Vagina (tissue), 2 donors: ENCODE measurements at places on chromosomes 6 and 20. TPM values are rescaled to one million over a fixed set of nuclear protein-coding genes. Genes with fewer than 3 reads are reported as not detected.

GRCh38 chr6:16876201-16876600 lies 114.9 kb upstream of the ATXN1 start:
- no peaks in the 10 kb centered on the region for H3K27me3 ChIP-seq
- H3K4me3 ChIP-seq, result no peak overlapping the region
- H3K27ac ChIP-seq, result no peak overlapping the region
- no peaks in the 10 kb centered on the region for H3K4me1 ChIP-seq
- DNase-seq, result no peak

GRCh38 chr6:161035182-161035980 lies 43.8 kb downstream of the MAP3K4 start:
- no peaks in the 10 kb centered on the region for H3K27me3 ChIP-seq
- H3K36me3 ChIP-seq, result no peaks in the 10 kb centered on the region
- no peak overlapping the region for H3K27ac ChIP-seq

DNA sequence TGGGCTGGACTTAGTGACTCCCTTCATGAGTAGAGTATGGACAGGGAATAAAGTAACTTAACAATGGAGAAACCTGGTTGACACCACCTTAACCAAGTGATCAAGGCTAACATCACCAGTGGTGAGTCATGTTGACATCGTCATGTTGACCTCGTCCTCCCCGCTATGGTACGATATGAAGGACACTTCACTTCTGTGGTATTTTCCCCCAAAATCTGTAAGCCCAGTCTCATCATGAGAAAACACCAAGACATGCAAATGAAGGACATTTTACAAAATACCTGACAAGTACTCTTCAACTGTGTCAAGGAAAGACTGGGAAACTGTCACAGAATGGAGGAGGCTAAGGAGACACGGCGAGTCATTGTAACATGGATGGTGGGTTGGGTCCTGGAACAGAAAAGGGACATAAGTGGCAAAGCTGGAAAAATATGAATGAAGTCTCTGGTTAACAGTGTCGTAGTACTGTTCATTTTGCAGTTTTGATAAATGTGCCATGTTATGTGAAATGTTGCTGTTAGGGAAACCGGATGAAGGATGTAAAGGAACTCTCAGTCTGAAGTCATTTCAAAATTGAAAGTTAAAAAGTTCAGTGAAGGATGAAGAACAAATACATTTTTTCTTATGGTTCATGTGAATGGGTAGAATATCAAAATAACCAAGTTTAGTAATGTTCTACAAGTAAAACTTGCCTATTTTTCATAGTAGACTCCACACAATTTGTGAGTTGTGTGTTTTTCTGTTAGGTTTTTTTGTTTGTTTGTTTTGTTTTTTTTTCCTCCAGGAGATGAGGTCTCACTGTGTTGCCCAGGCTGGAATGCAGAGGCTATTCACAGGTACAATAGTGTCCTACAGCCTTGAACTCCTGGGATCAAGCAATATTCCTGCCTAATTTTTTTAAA lies 247.5 kb downstream of the TMEM242 start:
- DNase-seq, result no peak
- no peak overlapping the region for H3K27ac ChIP-seq

GRCh38 chr6:108799354-108799717 lies 48.9 kb upstream of the ARMC2 start:
- H3K4me3 ChIP-seq, result no peak overlapping the region
- H3K4me1 ChIP-seq, result peaks cover 5% of the 10 kb centered on the region
- no peaks in the 10 kb centered on the region for H3K27me3 ChIP-seq
- DNase-seq, result no peak
- no peaks in the 10 kb centered on the region for H3K36me3 ChIP-seq

- no peaks in the 10 kb centered on the region for H3K36me3 ChIP-seq
- peak overlapping the region; percentile 38 for H3K27ac ChIP-seq
- H3K4me3 ChIP-seq, result no peak overlapping the region
Measured at GRCh38 chr6:133551436-133551835, 310.3 kb downstream of the EYA4 start.

GRCh38 chr6:124978451-124979293 lies 16.4 kb downstream of the RNF217 start:
- H3K36me3 ChIP-seq, result no peaks in the 10 kb centered on the region
- H3K27ac ChIP-seq, result no peak overlapping the region
- H3K4me3 ChIP-seq, result no peak overlapping the region
- peaks cover 6% of the 10 kb centered on the region for H3K4me1 ChIP-seq
- H3K27me3 ChIP-seq, result no peaks in the 10 kb centered on the region
- no peak for DNase-seq

- no peaks in the 10 kb centered on the region for H3K36me3 ChIP-seq
- H3K4me1 ChIP-seq, result peaks cover 31% of the 10 kb centered on the region
- no peak for DNase-seq
- no peaks in the 10 kb centered on the region for H3K27me3 ChIP-seq
- H3K27ac ChIP-seq, result no peak overlapping the region
Measured at GRCh38 chr20:36098364-36098763, 56.2 kb upstream of the EPB41L1 start.

DNA sequence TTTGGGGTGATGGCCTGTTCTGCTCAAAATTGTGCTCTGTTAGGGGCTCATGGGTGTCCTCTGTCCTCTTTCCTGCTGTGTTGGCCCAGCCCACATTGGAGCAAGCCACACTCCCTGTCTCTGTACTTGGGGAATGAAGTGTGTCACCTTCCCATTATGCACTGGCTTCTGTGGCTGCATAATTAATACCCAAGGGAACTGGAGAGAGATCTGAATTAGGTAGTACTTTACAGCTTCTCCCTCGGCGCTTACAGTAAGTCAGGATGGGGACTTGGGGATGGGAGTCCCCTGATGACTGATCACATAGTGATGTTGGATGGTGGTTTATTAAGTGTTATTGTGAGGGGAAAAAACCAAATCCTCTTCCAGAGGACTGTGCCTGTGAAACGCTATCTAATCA lies 116.6 kb downstream of the FOXO3 start:
- peak overlapping the region; percentile 54 for H3K27ac ChIP-seq
- no peaks in the 10 kb centered on the region for H3K36me3 ChIP-seq
- no peak for DNase-seq
- no peaks in the 10 kb centered on the region for H3K27me3 ChIP-seq
- no peak overlapping the region for H3K4me3 ChIP-seq

DNA sequence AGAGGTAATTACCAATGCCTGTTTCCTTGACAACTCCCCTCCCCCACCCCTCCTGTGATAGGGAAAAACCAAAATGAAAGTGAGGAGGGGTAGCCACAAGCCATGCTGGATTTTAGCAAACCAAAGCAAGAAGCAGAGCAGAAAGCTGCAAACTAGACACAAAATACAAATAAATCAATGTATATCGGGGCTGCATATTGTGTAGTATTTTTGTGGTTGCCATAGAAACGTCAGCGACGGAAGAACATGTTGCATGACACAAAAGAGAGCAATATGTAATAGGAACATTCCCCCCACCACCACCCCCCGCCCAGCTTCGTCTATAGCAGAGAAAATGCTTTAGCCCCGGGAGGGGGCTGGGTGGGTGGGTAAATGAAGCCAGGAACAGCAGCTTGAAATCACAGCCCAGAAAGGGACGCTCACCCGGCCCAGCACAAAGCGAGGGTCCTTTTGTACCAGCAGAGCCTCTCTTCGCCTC lies 548 bp downstream of the AGPAT4 start:
- no peak for DNase-seq
- peak overlapping the region; percentile 67 for H3K4me3 ChIP-seq
- H3K27ac ChIP-seq, result peak overlapping the region; percentile 87
- H3K27me3 ChIP-seq, result no peaks in the 10 kb centered on the region

DNA sequence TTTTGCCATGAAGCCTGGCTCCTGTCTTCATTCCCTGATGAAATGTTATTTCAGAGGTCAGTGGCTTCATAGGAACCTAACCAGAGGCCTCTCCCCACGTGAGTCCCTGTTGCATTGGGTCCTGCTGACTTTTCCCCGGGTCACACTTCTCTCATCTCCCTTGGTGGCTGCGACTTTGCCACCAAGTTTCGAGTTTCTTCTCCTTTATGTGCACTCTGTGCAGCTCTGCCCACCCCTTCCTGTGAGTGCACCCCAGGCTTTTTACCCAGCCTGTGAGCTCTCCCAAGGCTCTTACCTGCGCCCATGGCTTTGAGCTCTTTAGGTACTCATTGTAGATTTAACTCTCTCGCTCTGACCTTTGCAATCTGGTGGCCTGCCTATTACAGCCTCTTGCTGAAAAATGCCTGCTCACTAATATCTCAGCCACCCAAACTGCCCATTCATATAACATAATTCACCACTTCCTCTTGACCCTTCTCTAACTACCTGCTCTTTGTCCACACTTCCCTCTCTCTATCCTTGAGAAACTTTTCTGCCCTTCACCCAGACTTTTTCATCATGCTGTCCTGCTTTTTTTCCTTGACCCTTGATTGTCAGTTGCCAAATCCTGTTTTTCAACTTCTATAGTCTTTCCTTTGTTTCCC lies 105.9 kb downstream of the SASH1 start:
- DNase-seq, result no peak
- H3K4me1 ChIP-seq, result no peaks in the 10 kb centered on the region
- H3K36me3 ChIP-seq, result no peaks in the 10 kb centered on the region
- no peak overlapping the region for H3K27ac ChIP-seq
- H3K27me3 ChIP-seq, result no peaks in the 10 kb centered on the region
- H3K4me3 ChIP-seq, result no peak overlapping the region

DNA sequence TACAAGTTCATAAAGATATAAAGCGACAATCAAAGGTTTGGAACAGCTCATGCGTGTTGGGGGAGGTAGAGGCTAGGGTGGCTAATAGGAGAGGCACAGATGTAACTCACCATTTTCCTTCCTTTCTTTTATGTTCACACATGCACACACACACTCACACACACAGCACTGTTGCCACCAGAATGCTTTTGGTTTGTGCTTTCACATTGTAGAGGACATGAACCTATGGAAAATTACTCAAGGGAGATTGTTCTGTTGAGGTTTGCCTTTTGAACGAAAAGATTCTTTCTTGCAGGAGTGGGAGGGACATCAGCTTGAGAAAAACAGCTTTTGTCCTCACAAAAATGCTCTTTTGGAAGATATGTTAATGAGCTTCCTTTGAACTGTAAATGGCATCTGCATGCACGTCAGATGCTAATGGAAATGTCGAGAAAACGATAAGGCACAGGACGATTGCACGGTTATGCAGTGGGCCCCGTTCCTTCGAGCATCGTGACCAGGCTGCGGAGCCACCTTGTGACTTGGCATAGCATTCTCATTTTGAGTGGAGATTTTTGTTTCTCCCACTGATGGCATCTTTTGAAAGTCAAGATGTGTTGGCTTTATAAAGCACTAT lies 724.1 kb downstream of the KIF16B start:
- no peak overlapping the region for H3K27ac ChIP-seq
- no peaks in the 10 kb centered on the region for H3K27me3 ChIP-seq
- H3K4me3 ChIP-seq, result no peak overlapping the region
- H3K4me1 ChIP-seq, result no peaks in the 10 kb centered on the region
- DNase-seq, result no peak
- no peaks in the 10 kb centered on the region for H3K36me3 ChIP-seq

- no peaks in the 10 kb centered on the region for H3K27me3 ChIP-seq
- no peak overlapping the region for H3K27ac ChIP-seq
- no peak for DNase-seq
- H3K36me3 ChIP-seq, result no peaks in the 10 kb centered on the region
- H3K4me3 ChIP-seq, result no peak overlapping the region
Measured at GRCh38 chr6:105094133-105094640, 85.6 kb downstream of the POPDC3 start.

- no peak for DNase-seq
- no peak overlapping the region for H3K27ac ChIP-seq
- no peaks in the 10 kb centered on the region for H3K36me3 ChIP-seq
- no peaks in the 10 kb centered on the region for H3K27me3 ChIP-seq
- H3K4me1 ChIP-seq, result no peaks in the 10 kb centered on the region
- H3K4me3 ChIP-seq, result no peak overlapping the region
Measured at GRCh38 chr20:79565-79964, 7.9 kb upstream of the DEFB125 start.

DNA sequence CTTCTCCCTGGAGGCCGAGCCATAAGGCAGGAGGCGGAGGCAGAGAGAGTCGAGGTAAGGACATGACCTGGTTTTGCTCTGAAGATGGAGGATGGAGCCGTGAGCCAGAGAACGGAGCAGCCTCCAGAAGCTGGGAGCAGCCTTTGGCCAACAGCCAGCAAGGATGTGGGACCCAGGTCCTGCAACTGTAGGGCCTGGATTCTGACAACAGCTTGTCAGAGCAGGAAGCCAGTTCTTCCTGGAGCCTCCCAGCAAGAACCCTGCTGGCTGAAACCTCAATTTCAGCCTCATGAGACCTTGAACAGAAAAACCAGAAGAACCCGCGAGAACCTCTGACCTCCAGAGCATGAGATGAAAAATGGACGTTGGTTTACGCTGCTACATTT lies 13.4 kb upstream of the MRGBP start:
- no peak overlapping the region for H3K27ac ChIP-seq
- no peak overlapping the region for H3K4me3 ChIP-seq
- no peaks in the 10 kb centered on the region for H3K4me1 ChIP-seq
- DNase-seq, result no peak

- no peaks in the 10 kb centered on the region for H3K36me3 ChIP-seq
- H3K27me3 ChIP-seq, result no peaks in the 10 kb centered on the region
- H3K27ac ChIP-seq, result no peak overlapping the region
- no peak for DNase-seq
- no peak overlapping the region for H3K4me3 ChIP-seq
Measured at GRCh38 chr6:78916411-78916810, 49.1 kb downstream of the IRAK1BP1 start.

DNA sequence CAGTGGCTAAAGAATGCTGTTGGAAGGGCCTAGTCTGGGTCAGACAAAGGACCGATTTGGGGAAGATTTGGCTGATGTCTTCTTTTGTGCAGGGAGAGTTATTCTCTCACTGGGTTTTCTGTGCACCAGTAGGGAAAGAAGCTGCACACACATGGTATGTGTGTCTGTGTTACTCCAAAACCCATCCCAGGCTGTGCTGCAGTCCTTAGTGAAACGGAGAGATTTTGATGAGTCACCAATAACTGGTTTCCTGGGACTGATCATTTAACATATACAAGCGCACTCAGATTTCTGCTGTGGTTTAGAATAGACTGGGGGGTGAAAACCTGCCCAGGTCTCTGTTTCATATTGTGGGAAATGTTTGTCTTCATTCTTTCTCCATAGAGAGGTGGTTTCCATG lies 1049.8 kb downstream of the KIF16B start:
- no peak overlapping the region for H3K4me3 ChIP-seq
- H3K27me3 ChIP-seq, result no peaks in the 10 kb centered on the region
- no peaks in the 10 kb centered on the region for H3K36me3 ChIP-seq
- no peak overlapping the region for H3K27ac ChIP-seq
- H3K4me1 ChIP-seq, result no peaks in the 10 kb centered on the region
- DNase-seq, result no peak

DNA sequence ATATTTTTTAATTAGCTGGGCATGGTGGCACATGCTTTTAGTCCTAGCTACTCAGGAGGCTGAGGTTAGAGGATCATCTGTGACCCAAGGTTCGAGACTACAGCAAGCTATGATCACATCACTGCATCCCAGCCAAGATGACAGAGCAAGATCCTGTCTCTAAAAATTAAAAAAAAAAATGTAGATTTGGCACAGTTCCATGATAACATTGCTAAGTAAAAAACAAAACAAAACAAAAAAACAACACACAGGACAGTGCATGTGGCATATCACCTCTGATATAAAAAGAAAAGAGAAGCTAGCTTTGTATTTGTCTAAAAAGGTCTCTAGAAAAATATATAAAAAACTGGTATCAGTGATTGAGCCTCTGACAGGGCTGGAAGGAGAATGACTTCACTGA lies 24.6 kb downstream of the RNF24 start:
- H3K27ac ChIP-seq, result no peak overlapping the region
- no peaks in the 10 kb centered on the region for H3K27me3 ChIP-seq
- H3K4me3 ChIP-seq, result no peak overlapping the region
- H3K36me3 ChIP-seq, result no peaks in the 10 kb centered on the region
- H3K4me1 ChIP-seq, result peaks cover 15% of the 10 kb centered on the region

FNDC1 gene
- total RNA-seq, result 0.49 TPM

BMP7 gene
- 17.2 TPM for total RNA-seq

BFSP1 gene
- total RNA-seq, result 0.49 TPM

PHACTR3 gene
- total RNA-seq, result 8.3 TPM

ID1 gene
- 1,190 TPM for total RNA-seq

FHL5 gene
- total RNA-seq, result 21.4 TPM

GPX5 gene
- not detected for total RNA-seq

RNF144B gene
- total RNA-seq, result 6.9 TPM

POLR3F gene
- total RNA-seq, result 8.1 TPM
